Bronchial smooth muscle cell (primary cell): ENCODE measurements at places on chromosomes 6 and 20. TPM values are rescaled to one million over a fixed set of nuclear protein-coding genes. Genes with fewer than 3 reads are reported as not detected.

Gene EYS
- total RNA-seq, result under 0.01 TPM in 1 of 2 replicates, not detected in the other

Gene DNAJC5
- 39.9 and 40.2 TPM in 2 replicates for total RNA-seq

Gene CLPSL2
- not detected in 2 replicates for total RNA-seq

Gene PNPLA1
- not detected in 2 replicates for total RNA-seq

Gene SEL1L2
- total RNA-seq, result not detected in 2 replicates

Gene ZSCAN23
- total RNA-seq, result 5.7 and 6.1 TPM in 2 replicates

Gene ESR1
- 0.63 and 0.77 TPM in 2 replicates for total RNA-seq

Gene HLA-DMB
- total RNA-seq, result 0.09 and 0.79 TPM in 2 replicates

Gene LY6G6F
- total RNA-seq, result not detected in 2 replicates

Gene TRIM40
- total RNA-seq, result not detected in 2 replicates

Gene MDFI
- 0.26 TPM in 1 of 2 replicates, not detected in the other for total RNA-seq

Gene PCK1
- not detected in 2 replicates for total RNA-seq

Gene FILIP1
- total RNA-seq, result 0.16 and 0.52 TPM in 2 replicates

Gene TTLL9
- 0.16 TPM in 1 of 2 replicates, not detected in the other for total RNA-seq

Gene TFAP2A
- 0.16 TPM in 1 of 2 replicates, not detected in the other for total RNA-seq

Gene PROCR
- 125 and 171 TPM in 2 replicates for total RNA-seq

Gene ADGRF1
- total RNA-seq, result under 0.01 TPM in 1 of 2 replicates, not detected in the other

Gene MOG
- not detected in 2 replicates for total RNA-seq

Gene APOBEC2
- total RNA-seq, result not detected in 2 replicates

Gene TSHZ2
- under 0.01 and 0.63 TPM in 2 replicates for total RNA-seq

Gene MLN
- not detected in 2 replicates for total RNA-seq

Gene GRM1
- under 0.01 and 0.17 TPM in 2 replicates for total RNA-seq

Gene POU3F2
- total RNA-seq, result under 0.01 TPM in 2 replicates

Gene SMLR1
- total RNA-seq, result not detected in 2 replicates

Gene CRYBG1
- total RNA-seq, result 4.0 and 8.0 TPM in 2 replicates

Gene RAB23
- total RNA-seq, result 24.7 and 31.6 TPM in 2 replicates

Gene RHAG
- total RNA-seq, result under 0.01 TPM in 1 of 2 replicates, not detected in the other

Gene NKX2-2
- under 0.01 TPM in 1 of 2 replicates, not detected in the other for total RNA-seq
